Muscle of back (tissue), 13 donors: ENCODE measurements at places on chromosomes 6 and 20.
A peak's percentile ranks its signal among the peaks of the same experiment; 100 is the strongest.

DNA sequence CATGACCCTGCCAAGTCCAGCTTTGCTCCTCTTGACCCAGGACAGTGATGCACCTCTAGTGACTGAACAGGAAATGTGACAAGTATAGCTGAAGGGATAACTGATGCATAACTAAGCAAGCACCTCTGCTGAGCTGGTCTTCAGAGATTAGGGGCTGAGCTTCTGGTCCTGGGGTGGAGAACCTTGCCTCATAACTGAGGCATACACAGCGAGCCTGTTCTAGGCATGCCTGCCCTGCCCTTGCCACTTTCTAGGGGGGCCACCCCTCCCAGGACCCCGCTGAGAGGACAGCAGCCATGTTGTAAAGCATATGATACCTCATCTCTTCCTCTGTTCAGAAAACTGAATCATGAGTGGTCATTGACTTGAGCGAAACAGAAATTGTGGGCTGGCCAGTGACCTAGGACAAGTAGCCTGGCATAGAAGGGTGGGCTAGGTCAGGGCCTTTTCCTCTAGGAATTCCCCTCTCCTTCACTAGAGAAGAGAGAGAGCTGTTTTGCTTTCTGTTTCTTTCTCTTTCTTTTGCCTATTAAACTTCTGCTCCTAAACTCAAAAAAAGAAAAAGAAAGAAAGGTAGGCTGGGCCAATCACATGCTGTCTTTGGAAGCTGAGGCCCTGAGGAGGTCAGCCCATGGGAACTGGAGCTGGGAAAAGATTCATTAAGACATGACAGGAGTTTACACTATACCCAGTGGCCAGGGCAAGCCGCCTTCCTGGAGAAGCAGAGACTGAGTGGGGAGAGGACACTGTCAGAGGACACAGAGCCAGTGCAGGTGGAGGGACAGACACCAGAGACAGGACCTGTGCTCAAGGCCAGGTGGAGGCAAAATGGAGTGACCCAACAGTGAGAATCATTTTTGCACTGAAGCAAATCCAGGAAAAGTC is 23.1 kb downstream of the ALDH5A1 start:
- no peak for DNase-seq

- no peak for DNase-seq
Measured at GRCh38 chr6:43149265-43149664, 21.8 kb upstream of the SRF start.

DNA sequence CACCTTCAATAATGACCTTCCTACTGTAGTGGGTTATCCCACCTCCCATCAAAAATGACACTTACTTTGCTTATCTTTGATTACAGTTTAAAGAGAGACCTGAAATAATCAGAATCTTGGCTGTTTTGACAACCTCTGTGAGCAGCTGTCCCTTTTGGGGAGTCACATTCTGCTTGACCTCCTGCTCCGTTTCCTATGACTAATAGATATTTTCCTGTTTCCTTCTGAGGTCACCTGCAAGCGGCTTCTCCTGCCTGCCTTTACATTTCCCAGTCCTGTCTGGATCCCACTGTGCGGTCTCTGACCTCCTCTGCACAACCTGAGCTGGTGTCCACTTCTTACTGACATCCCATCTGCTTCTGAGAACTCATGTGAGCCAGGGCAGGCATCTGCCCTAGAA is 54.2 kb downstream of the TRAM2 start:
- no peak for DNase-seq

DNA sequence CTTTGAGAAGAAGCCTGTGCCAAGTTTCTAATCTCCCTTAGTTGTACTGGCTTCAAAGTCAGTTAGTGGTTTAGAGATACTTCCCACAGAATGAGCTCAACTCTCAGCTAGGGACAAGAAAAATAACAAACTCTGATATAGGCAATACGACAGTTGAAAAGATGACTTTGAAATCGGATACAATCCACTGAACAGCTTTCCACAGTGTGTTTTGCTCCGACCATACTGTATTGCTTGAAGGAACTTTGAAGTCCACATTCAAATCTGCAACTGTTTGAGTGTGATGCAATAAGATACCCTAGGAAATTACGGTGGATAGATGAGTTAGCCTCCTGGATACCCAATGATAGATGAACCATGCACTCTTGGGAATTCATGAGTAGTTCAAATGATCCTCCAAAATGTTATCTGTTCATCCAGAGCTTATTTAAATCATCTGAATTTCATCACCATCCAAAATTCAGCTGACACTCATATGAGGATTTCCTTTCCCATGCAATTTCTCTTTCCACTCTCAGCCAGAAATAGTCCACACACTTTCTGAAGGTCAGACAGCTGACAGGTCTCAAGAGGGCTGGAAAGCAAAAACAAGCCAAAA is 443.8 kb downstream of the HAO1 start:
- DNase-seq: peak; percentile 49

GRCh38 chr6:11042750-11043377 is 1.2 kb downstream of the ELOVL2 start:
- no peak for DNase-seq

GRCh38 chr6:47521961-47522360 is 44.4 kb downstream of the CD2AP start:
- no peak for DNase-seq

DNA sequence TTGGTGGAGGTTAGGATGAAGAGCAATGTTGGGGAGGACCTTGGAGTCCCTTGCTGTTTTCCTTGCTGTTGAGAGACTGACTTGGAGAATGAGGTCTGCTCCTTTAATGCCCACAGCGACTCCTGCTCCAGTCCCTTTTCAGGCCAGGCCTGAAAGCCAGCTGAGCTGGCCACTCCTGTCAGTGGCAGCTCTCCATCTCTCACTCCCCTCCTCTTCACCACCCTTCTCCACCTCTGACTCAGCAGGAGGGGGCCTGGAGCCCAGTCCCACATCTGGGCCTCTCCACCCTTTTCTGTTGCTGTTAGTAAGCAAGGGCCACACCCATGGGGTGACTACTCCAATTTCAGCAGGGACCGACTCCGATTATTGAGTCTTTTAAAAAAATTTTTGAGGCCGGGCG is 2.2 kb downstream of the SNX21 start:
- DNase-seq: no peak

- no peak for DNase-seq
Measured at GRCh38 chr6:75285283-75285639, 669 bp upstream of the TMEM30A start.

DNA sequence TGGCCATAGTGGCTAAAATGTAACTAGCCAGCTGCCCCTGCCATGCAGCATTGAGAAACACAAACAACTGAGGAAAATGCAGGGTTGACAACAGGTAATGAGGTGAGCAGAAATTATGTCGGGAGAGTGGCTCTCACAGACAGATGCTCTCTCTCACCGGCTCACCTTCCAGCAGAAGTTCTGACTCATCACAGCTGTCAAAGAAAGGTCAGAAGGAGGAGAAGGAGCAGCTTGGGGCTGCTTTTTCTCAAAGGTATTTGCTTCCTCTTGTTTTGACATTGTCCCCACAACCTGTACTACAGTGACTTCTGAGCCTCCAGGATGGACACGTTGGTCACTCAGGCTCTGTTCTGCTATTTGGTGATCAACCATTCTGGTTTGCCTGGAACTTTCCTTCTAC is 190.5 kb upstream of the HEY2 start:
- no peak for DNase-seq

- no peak for DNase-seq
Measured at GRCh38 chr6:120354452-120355098, 979.7 kb downstream of the TBC1D32 start.

DNA sequence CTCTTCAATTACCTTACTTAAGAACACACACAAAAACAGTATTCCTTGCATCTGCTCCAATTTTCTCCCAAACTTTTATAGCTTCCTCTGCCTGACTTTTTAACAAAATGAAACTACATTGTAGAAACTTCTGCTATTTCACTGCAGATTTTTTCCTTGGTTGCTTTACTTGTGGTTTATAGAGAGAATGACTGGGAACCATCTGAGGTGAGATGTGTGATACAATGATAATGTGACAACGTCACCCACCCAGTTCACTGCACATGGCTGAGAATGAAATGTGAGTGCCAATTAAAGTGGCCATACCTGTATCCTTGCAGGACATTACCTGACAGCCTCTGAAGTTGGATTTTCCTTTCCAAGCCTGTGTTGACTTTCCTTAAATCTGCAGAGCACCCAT is 258.4 kb downstream of the CD83 start:
- DNase-seq: no peak

DNA sequence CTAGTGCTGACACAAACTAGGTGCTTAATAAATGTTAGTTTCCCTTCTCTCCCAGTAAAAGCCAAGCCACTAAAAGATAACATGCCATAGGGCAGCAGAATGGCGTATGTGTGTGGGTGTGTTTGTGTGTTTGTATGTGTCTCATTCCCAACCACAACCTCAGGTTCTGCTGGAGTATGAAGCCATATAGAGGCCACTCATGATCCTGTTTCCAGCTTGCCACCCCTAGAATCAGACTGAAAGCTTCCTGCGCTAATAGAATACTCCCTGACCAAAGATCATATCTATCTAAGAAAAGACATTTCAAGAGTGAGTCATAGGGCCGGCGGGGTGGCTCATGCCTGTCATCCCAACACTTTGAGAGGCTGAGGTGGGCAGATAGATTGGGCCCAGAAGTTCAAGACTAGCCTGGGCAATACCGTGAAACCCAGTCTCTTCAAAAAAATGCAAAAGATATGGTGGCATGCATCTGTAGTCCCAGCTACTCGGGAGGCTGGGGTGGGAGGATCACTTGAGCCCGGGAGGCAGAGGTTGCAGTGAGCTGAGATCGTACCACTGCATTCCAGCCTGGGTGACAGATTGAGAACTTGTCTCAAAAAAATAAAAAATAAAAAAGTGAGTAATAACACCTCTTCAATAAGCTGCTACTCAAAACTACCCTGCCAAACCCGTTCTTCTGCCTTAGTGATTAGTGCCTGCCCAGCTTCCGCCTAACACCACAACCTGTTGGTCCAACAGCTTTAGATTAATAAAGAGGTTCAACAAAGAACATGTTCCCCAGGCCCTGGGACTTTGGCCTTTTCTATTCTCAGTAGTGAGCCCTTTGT is 11.8 kb upstream of the SNRPC start:
- DNase-seq: no peak

DNA sequence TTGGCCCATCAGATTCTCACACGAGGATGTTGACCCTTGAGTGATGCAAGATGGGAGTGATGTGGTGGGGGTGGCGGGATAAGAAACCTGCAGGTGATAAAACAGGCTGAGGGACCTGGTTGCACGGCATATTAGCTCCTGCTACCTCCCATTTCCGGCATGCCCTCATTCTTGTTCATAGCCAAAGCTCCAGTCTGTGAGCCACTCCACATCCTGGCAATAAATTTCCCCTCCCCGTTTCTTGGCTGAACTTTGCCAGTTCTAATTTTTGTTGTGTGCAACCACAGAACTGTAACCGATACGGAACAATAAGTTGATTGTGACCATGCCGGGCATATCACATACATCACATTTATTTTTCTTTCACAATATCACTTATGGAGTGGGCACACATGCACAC is 41.6 kb upstream of the NFATC2 start:
- DNase-seq: no peak

GRCh38 chr6:106118835-106119431 is 32.8 kb downstream of the PRDM1 start:
- no peak for DNase-seq

DNA sequence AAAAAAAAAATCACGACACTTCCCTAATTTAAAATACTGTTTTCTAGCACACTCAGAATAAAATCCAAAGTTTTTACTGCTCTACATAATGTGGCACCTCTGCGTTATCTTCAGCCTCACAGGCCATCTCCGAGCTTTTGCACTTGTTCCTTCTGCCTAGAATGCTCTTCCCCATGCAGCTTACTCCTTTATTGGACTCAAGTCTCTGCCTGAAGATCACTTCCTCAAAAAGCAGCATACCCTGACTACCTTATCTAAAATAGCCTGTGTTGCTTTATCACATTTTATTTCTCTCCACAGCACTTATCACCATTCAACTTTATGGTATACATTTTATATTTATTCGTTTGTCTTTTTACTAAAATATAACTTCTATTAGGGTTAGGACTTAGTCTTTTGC is 2.3 kb downstream of the ZNF322 start:
- DNase-seq: no peak

DNA sequence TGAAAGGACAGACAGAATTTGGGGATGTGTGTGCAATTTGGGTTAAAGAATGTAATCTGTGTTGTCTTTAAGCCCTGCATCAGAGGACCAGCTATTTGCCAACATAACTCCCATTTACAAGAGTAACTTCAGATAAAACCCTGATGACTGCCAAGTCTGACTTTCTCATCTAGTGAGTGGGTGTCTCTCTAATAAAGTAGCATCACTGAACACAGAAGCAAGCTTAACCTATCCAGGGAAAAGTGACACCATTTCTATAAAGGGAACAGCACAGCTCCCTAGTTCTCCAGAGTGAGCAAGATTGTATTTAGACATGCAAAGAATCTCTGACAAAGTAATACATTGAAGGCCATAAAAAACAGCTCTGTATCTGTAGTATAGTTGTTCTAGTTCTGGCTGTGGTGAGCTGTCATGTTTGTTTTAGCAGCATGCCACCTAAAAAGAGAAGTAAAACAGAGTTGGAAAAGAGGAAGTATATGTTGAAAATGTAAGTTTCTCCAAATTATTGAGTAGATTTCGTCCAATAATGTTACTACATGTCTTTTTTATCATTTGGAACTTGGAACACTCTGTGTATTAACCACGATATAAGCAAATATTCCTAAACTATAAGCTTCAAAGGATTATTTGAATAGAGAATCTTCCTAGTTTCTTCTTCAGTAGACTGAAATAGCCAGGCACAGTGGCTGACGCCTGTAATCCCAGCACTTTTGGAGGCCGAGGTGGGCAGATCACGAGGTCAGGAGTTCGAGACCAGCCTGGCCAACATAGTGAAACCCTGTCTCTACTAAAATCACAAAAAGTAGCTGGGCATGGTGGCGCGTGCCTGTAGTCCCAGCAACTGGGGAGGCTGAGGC is 8.8 kb upstream of the PIM1 start:
- no peak for DNase-seq

DNA sequence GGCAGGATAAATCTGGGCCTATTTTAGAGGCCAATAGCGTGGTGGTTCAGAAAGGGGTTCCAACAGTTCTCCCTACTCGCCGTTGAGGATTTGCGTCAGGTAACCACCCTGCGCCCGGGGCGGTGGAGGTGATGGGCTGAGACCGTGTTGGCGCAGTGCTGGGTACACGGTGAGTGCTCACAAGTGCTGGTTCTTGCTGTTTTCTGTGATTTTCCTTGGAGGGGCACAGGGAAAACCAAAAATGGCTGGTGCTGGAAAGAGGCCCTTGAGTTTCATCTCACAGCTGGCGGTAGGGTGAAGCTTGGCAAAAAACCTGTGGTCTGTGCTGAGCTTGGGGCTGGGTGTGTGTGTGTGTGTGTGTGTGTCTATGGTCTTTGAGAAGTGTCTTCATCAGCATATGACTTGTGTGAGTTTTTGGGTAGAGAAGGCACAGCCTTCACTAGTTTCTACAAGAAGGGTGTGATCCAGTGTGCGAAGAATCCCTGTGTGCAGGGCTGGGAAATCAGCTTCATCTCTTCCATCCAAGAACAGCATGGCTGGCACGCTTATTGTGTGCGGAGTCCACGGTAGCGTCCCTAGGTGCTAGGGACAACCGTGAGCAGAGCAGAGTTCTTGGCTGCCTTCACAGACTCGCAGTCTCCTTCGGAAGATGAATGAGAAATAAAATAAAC is 35.3 kb upstream of the SCRT2 start:
- DNase-seq: no peak

- no peak for DNase-seq
Measured at GRCh38 chr6:34181908-34182307, 36.0 kb upstream of the GRM4 start.
